ENCODE measurements at places on chromosomes 5 and 9.

DNA sequence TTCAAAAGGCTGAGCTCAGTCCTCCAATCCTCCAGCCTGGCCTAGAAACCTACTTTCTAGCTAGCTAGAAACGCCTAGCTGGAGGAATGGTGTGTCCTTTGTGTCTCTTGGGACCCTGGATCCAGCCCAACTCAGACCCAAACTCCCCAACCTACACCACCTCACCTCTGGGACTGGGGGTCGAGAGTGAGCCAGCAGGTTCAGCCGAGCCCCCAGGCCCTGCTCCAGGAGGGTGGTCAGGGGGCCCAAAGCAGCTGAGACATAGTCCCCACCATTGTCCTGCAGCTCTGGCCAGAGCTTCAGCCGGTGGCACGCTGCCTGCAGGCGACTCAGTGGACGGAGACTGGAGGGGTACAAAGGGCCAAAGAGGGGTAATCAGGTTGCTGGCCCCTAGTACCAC lies 6.2 kb downstream of the NOL6 start:
- DNase-seq, result no peak

GRCh38 chr9:26175264-26175663 lies 497.0 kb upstream of the TUSC1 start:
- DNase-seq, result no peak

GRCh38 chr5:76610196-76610595 lies 13.0 kb downstream of the F2RL2 start:
- DNase-seq, result no peak

- no peak for DNase-seq
Observed at GRCh38 chr9:84059936-84060335, 79.3 kb downstream of the RMI1 start.

GRCh38 chr5:132422720-132423437 lies 53.4 kb downstream of the SLC22A5 start:
- no peak for DNase-seq

GRCh38 chr5:54869691-54870090 lies 115.7 kb downstream of the ESM1 start:
- no peak for DNase-seq

All from stimulated activated CD8-positive, alpha-beta memory T cell treated with anti-CD3 and anti-CD28 coated beads, Interleukin-2, amount 100 ng/mL, for 1 hour (primary cell).